ENCODE measurements at places on chromosomes 5 and 9.

- no peak for DNase-seq
Measured at GRCh38 chr9:16145196-16145950, 592.5 kb downstream of the CCDC171 start.

GRCh38 chr5:14167211-14167845 is 24.2 kb downstream of the TRIO start:
- DNase-seq, result no peak

GRCh38 chr5:133287500-133287899 is 235.7 kb downstream of the HSPA4 start:
- DNase-seq, result no peak

GRCh38 chr9:113665756-113666155 is 202.2 kb downstream of the RGS3 start:
- DNase-seq, result no peak

DNA sequence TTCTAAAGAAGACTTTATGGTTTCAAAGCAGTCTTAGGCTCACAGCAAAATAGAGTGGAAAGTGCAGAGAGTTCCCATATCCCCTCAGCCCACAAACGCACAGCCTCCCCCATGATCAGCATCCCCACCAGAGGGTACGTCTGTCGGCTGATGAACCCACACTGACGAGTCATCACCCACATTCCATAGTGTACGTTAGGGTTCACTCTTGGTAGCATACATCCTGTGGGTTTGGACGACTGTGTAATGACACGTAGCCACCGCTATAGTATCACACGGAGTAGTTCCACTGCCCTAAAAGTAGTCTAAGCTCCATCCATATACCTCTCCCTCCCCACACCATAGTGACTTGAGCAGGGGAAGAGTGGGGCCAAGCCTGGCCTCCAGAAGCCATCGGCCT is 135.7 kb upstream of the PHYKPL start:
- DNase-seq, result no peak

Data from activated T-helper 1 cell treated with anti-CD3 and anti-CD28 coated beads, Interleukin-2, amount 50 U/mL, for 16 hours (primary cell).